Activated naive CD8-positive, alpha-beta T cell treated with anti-CD3 and anti-CD28 coated beads, Interleukin-2, amount 50 U/mL, for 16 hours (primary cell): ENCODE measurements at places on chromosomes 7 and 10.

DNA sequence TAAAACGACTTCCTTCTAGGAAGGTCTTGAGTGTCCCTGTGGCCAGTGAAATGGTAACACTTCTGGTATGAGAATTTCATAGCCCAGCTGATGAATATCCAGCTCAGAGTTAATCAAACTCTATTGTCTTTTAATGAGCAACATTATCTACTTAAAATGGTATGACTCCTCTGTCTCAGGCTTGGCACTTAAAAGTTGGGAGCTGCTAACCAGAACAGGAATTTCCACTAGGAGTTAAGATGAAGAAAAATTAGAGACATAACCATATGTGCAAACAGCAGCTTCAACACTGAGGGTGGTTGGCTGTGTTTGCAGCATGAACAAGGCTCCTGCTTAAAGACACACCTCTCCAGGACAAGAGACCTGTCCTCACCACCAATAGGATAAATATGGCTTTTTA, 46.8 kb downstream of the CH25H start:
- no peak for DNase-seq

GRCh38 chr7:142800088-142800487, 29.3 kb downstream of the PRSS2 start:
- DNase-seq, result no peak

- DNase-seq, result no peak
Observed at GRCh38 chr7:126988022-126988421, 264.7 kb downstream of the GRM8 start.

- DNase-seq, result no peak
Observed at GRCh38 chr7:79822620-79823240, 311.9 kb upstream of the GNAI1 start.

DNA sequence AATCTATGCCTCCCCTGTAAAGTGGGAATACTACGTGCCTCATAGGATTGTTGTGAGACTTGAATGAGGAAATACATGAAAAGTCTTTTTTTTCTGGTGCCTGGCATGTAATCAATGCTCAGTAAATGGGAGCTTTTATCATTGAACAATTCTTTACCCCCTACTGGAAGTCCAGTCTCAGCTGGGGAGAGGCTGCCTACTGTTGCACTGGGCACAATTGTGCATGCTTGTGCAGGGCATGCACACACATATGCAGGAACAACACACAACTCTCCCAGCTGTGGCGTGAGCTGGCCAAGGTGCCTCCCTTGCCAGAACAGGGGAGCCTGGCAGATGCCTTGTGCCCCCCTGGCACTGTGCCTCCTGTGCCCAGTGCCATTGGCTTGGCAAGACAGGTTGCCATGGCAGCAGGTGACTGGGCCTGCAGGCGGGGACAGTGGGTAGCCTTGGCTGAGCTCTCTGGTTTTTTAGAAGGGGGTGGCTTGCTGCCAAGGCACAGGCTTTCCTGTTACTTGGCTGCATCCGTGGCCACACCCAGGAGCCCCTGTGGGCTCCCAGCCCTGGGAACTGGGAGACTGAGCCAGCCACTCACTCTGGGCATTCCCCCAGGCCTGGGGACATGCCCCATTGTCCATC, 16.1 kb upstream of the PALD1 start:
- DNase-seq, result no peak

DNA sequence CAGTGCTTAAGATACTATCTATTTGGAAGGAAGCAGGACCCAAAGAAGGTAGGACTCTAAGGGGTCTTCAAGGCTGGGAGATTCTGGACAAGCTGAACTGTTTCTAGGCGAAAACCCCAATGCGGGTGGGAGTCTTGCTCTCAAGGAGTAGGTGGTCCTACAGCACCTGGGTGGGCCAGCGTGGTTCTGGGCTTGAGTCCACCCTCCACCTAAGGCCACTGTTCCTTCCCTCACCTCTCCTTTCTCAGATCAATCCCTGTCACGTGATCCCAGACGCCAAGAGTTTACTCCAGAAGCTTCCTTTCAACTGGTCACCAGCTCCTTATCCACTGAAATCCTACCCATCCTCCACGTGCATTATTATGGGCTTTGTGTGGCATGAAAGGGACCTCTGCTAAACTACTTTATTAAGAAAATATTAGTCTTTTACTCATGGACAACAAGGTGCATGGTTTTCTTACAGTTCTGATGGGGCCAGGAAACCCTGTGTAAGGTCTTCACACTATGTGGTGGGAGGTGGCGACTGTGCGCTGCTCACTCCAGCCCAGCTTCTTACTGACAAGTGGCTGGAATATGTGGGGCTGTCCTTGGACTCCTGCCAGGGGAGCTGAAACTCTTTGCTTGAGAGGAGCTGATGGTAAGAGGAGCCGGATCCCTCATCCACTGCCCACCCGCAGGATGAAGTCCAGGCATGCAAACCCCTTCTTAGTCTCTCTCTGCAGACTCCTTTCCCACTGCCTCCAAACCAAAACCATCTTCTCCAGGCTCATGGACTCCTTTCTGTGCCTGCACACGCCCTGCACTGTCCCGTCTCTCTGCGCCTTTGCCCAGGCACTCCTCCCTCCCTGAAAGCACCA, 1.6 kb downstream of the ZNF746 start:
- DNase-seq, result no peak

GRCh38 chr10:1754506-1755153, 17.3 kb upstream of the ADARB2 start:
- no peak for DNase-seq

- DNase-seq, result no peak
Observed at GRCh38 chr10:836782-837181, 94.7 kb downstream of the LARP4B start.

GRCh38 chr7:76997381-76998284, 34.5 kb downstream of the SPDYE17 start:
- DNase-seq, result no peak

GRCh38 chr10:23322082-23322481, 22.5 kb downstream of the C10orf67 start:
- DNase-seq, result no peak

DNA sequence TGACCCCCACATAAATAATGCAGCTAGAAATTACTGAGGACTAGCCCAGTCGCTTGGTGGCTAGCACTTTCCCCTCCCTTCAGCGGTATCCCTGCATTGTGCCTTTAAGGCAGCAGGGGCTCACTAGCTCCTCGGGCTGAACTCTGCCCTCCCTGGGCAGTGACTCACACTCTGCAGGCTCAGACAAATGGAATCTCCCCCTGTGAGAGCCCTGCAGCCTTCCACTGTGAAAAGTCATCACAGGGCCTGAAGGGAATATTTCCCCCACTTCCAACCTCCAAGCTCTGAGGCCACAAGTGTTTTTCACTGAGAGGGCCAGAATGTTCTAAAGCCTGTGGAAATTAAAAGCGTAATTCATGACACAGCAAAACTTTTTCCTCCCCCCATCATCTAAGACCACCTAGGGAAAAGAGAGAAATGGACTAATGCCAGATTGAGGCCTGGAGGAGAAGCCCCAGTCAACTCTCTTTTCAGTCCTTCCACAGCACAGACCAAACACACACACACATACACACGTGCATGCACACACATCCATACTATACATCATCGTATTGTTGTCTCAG, 93.6 kb upstream of the COL1A2 start:
- DNase-seq, result no peak
